Activated CD4-positive, alpha-beta T cell treated with anti-CD3 and anti-CD28 coated beads for 1 hour (primary cell): ENCODE measurements at places on chromosomes 3 and 15.

GRCh38 chr3:42493126-42493797 is 9.2 kb upstream of the VIPR1 start:
- DNase-seq, result no peak

DNA sequence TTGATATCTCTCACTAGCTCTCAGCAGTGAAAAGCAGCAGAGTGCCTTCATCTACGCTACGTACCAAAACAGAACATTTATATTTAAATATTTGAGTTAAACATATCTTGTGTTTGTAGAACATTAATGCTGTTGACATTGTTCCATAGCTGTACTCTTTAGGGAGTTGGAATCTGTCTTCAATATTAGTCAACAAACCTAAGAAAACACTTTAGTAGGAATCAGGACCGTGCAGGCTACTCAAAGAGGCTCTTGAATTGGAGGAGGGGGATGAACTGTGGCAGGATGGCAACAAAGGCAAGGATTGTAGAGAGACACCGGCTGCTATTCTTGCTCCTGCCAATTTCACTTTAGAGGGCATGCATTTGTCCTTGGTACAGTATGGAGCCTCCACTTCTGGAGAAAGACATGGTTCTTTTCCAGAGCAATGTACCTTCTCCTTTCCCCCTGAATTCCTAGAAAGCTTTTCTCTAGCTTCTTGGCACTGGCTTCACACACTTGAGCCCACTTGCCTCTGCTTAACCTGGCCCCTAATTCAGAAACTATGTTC is 265.9 kb downstream of the CD47 start:
- no peak for DNase-seq

- DNase-seq, result no peak
These were observed 23.9 kb upstream of the OR5H6 start for GRCh38 chr3:98240131-98240530.

DNA sequence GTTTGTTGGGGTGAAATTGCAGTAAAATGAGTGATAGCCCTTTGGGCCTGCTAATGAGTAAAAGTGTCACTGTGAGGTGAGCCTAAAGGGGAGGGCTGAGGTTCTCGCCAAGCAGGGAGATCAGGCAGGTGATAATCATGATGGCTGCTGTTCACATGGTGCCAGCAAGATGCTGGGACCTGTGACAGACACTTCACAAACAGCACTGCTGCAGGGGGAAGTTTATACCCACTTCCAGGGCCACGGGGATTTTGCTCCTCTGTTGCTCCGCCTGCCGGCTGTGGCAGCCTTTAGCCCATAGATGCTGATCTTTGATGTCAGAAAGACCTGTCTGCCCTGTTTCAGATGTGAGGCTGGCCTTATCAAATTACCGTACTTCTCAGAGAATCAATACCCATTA is 96.7 kb downstream of the SV2B start:
- no peak for DNase-seq

DNA sequence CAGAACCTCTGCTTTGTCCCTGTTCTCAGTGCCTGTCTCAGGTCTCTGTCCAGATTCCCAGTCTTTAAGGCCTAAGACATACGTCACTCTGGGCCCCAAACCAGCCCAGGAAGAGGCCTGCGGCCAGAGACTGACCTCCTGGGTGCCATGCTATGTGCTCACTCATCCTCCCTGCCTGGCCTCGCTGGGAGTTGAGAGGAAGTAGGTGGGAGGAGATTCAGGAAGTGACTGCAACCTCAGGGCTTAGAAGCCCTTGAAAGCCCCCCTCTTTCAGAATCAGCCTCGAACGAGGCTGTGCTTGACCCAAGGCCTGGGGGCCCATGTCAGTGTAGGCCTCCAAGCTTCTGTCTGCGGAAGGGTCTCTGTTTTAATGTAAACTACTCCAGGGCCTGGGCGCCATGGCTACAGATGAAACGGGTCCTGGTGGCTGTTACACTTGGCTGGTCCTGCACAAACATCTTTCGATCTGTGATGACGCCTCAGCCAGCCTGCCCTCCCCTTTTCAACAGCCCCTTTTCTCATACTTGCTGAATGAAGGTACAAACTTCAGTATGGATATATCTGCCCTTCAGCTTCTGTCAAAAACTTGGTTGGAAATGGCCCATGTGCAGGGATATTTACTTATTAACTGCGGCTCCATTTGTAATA is 11.7 kb downstream of the RASGRF1 start:
- no peak for DNase-seq
